ENCODE measurements at places on chromosomes 16 and 17.

- no peak for DNase-seq
Measured at GRCh38 chr17:38428643-38429371, 543 bp downstream of the ARHGAP23 start.

- DNase-seq: no peak
Measured at GRCh38 chr17:60301649-60302048, 90.3 kb downstream of the USP32 start.

DNA sequence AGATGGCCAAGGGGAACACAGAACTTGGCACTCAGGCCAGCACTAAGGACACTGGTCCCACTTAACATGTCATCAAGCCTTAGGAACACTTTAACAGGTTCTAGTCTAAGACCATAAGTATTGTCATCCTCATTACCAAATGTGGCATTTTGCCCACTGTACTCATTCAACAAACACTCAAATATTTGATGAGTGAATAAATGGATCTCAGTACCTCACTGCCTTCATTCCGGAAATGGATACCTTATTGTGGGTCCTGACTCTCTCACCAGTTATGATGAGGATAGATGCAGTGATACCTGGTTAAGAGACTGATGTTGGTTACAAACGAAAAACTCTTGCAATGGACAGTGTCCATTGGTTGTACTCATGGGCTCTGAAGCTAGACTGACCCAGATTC is 455.2 kb upstream of the DYNLRB2 start:
- no peak for DNase-seq

DNA sequence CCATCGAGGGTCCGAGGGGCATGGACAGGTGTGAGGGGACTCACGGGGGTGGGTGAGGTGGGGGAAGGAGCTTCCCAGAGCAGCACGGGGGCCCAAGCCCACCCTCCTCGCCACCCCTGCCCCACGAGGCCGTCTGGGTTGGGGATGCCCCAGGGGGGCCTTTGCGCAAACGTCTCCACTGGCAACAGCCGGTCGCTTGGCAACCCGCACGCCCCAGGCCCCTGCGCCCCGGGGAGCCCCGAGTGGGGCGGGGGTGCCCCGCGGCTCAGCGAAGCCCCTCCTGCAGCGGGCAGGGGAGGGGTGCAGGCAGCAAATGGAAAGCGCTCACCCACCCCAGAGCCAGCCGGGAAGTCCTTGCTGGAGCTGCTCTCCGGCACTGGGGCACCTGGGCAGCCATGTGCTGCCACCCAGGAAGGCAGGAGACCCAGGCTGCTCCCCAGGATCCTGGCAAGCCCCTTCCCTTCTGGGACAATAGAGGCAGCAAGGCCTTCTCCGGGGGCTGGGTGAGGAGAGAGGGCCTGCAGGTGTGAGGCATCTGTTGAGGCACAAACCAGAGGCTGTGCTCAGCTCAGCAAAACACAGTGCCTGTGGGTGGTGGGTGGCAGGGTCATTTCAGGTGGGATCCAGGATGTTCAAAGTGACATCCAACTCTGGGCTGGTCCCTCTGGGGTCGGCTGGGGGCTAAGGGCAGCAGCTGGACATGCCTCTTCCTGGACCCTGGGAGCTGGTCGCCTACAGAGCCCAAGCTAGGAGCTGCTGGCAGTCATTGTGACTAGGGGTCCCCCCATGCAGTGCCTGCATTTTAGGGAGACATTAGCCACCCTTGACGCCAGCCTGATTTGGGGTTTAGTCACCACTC is 80.9 kb upstream of the CBX4 start:
- no peak for DNase-seq

DNA sequence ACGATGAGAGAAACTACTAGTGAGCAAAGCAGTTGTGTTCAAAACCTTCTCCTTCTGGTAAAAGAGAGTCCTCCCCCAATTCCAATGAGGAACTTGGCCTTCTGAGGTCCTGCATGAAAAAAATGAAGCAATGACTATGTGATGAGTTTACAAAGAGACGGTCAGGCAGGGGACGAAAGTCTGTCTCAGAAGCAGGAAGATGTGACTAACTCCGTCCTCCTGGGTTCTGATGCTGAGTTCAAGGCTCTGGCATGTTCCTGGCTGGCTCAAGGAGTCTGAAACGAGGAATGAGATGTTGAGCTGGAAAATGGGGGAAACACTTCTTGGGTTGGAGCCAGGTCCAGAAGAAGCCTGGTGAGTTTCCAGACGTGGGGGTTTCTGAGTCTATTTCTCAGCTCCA is 129.6 kb downstream of the CPPED1 start:
- no peak for DNase-seq

GRCh38 chr17:65800655-65801054 is 239.2 kb upstream of the AXIN2 start:
- DNase-seq: no peak

DNA sequence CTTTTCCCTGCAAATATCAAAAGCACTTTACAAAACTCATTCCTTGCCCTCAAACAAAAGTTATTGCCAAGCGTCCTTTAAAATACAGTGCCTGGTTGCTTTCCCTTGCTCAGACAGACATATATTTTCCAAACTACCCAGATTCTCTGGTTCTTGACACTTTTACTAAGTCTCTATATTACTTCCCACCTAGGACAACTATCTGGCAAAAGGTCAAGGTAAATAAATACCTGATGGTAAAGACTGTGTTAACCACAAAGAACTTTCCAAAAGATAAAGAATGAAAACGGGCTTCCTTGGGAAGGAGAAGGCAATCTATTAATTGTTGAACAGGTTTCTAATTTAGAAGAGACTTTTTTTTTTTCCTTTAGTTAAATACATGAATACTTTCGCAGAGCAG is 1.9 kb downstream of the HS3ST3A1 start:
- DNase-seq: no peak

- DNase-seq: no peak
Measured at GRCh38 chr16:74626741-74627416, 20.0 kb upstream of the GLG1 start.
